Suppressor macrophage treated with lipopolysaccharide for 1 hour (primary cell): ENCODE measurements at places on chromosomes 4 and X.

GRCh38 chr4:55398966-55399365 lies 3.2 kb downstream of the TMEM165 start:
- no peak for DNase-seq

GRCh38 chr4:85826060-85826678 lies 351.2 kb downstream of the ARHGAP24 start:
- peak; percentile 3 for DNase-seq

GRCh38 chrX:43474321-43474720 lies 181.8 kb upstream of the MAOA start:
- DNase-seq = no peak

DNA sequence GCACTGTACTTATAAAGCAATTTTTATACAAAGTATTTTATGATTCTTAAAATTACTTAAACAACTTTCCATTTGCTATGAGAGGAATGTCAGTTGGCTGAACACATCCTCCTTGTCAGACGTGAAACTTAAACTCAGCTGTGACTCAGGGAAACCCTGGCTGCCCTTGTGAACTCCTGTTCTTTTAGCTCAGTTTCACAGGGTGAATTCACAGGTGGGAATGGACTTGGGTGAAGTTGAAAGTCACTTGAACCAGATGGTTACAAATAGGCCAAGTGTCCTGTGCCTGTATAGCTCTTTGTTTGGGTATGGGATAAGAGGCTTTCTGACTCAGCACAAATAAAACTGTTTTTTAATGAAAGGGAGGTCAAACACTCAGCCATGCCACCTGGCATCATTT lies 67.4 kb upstream of the FAM47B start:
- DNase-seq = no peak

GRCh38 chr4:137754652-137755471 lies 222.6 kb upstream of the PCDH18 start:
- no peak for DNase-seq

DNA sequence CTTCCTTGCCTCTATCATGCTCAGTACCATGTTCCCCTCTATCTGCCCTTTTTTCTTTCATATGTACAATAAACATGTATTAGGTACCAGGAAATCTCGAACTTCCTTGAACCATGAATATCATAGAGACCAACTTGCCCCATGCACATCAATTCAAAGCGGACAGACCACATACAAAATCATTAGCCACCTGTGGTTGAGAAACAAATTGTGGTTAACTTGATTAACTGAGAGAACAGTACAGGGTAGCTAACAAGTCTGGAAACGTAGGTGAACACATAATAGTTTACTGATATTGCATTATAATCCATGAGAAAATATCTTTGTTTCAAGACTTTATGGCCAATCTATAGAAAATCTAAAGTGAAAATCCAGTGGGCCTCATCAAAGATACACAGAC lies 8.2 kb downstream of the CASP3 start:
- DNase-seq = no peak

GRCh38 chr4:108224611-108225053 lies 55.9 kb upstream of the LEF1 start:
- DNase-seq = no peak

DNA sequence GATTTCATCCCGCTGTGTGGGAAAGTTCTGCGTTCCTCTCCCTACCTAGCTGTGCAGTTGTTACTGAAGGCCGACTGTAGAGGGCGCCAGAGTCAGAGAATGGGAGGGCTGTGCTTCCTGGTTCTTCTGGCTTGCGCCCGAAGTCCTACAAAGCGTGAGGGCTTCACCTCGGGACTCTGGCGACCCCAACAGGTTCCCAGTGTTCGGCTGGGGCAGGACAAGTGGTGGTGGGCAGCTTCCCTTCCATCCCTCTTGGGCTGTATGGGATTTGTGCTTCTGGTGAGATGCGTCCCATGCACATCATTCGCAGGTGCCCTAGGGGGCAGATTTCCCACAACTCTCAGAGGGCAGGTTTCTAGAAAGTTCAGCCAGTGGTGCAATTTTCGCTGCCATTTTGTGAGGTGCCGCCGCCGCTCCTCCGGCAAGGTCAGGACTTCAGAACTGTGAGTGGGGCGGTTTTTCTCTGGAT lies 27.3 kb downstream of the CT45A1 start:
- DNase-seq = peak; percentile 69
